Ascending aorta (tissue), 2 donors: ENCODE measurements at places on chromosomes 6 and 20. TPM values are rescaled to one million over a fixed set of nuclear protein-coding genes. Genes with fewer than 3 reads are reported as not detected.

CLPSL2 gene
- total RNA-seq, result not detected

BFSP1 gene
- not detected for total RNA-seq

- H3K4me1 ChIP-seq, result peaks cover 26% of the 10 kb centered on the region
- peak overlapping the region; percentile 67 for H3K4me3 ChIP-seq
- H3K36me3 ChIP-seq, result peaks cover 12% of the 10 kb centered on the region
- peak; percentile 74 for DNase-seq
These were observed 435 bp downstream of the CENPB start for GRCh38 chr20:3786126-3786484.

GRCh38 chr6:156509496-156509895, 267.7 kb upstream of the ARID1B start:
- H3K4me3 ChIP-seq, result no peak overlapping the region
- H3K27ac ChIP-seq, result no peak overlapping the region
- H3K27me3 ChIP-seq, result no peaks in the 10 kb centered on the region

GRCh38 chr20:54110041-54110440, 39.6 kb upstream of the BCAS1 start:
- H3K27me3 ChIP-seq, result no peaks in the 10 kb centered on the region
- no peak overlapping the region for H3K4me3 ChIP-seq
- no peaks in the 10 kb centered on the region for H3K4me1 ChIP-seq
- H3K27ac ChIP-seq, result no peak overlapping the region
- no peaks in the 10 kb centered on the region for H3K36me3 ChIP-seq
- DNase-seq, result no peak
